ENCODE measurements at places on chromosomes 16 and 17.

- no peak for DNase-seq
Measured at GRCh38 chr16:55737966-55738365, 82.2 kb downstream of the SLC6A2 start.

- no peak for DNase-seq
Measured at GRCh38 chr17:33940769-33941370, 314.2 kb upstream of the CCL2 start.

GRCh38 chr17:50269477-50270434 lies 4.5 kb upstream of the TMEM92 start:
- peak; percentile 80 for DNase-seq

- no peak for DNase-seq
Measured at GRCh38 chr16:24718967-24719521, 10.4 kb upstream of the TNRC6A start.
